Epithelial cell of esophagus (primary cell): ENCODE measurements at places on chromosomes 7 and 10.

- peak; percentile 66 for DNase-seq
These were observed 496.2 kb upstream of the SEMA3D start for GRCh38 chr7:85682833-85683620.

- no peak for DNase-seq
These were observed 415.5 kb upstream of the SORCS1 start for GRCh38 chr10:107579970-107580369.

DNA sequence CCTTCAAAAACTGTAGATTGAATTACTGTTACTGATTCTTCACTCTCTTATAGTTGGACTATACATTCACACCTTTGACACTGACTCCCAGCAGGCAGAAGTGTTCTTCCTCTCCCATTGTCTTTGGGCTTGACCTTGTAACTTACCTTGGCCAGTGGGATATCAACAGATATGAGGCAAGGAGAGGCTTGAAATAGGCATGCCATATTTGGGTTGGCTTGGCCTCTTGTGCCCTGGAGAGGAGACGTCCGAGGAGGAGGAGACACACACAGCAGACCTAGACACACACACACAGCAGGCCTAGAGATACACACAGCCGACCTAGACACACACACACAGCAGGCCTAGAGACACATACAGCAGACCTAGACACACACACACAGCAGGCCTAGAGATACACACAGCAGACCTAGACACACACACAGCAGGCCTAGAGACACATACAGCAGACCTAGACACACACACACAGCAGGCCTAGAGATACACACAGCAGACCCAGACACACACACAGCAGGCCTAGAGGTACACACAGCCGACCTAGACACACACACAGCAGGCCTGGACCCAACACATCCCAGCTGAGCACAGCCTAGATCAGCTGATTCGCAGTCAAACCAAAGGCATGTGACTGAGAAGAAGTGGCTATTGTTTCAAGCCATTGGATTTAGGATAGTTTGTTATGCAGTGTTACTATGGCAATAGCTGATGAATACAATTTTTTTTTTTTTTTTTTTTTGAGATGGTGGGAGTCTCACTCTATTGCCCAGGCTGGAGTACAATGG lies 12.5 kb upstream of the GNA12 start:
- DNase-seq, result no peak

DNA sequence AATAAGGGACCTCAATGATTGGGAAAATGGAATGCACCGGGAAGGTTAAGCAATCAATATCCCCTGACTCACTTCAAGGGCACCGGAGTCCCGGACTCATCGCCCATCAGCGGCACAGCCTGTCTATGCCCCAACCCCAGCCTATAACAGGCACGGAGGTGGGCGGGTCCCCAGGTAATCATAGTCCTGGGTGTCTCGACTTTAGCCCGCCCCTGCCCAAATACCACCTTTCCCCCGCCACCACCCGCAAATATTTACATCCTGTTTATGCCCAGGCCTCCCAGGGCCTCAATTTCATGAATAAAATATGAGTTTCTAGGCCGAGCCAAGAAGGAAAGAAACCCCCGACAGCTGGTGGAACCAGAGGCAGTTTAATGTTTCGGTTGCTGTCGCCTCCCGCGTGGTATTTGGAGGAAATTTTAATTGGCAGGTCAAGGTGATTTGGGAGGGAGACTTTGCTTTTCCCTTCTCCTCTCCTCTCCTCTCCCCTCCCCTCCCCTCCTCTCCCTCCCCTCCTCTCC lies 15.6 kb upstream of the RFC2 start:
- peak; percentile 82 for DNase-seq

DNA sequence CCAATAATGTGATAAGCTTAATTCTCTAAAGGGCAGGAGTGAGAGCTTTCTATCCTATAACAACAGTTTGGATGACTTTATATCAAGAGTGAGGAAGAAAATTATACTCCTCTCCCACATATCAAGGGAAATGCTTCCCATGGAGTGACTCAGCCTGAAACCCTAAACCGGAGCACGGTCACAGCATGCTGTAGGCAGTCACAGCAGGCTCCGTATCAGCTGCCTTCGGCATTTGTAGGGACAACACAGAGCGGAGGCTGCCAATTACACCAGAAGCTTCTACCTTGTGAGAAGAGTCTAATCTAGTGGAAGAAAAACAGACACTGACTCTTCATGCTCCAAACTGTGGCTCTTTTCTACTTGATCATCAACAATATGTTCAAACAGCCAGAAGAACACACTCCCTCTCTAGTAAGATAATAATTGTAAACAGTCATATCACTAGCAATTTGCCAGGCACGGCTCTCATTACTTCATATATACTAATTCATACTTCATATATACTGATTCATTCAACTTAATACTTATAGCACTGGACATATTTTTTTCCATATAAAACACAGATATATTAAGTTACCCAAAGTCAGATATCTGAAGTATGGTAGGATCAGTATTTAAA lies 65.9 kb downstream of the DGKB start:
- peak; percentile 83 for DNase-seq

DNA sequence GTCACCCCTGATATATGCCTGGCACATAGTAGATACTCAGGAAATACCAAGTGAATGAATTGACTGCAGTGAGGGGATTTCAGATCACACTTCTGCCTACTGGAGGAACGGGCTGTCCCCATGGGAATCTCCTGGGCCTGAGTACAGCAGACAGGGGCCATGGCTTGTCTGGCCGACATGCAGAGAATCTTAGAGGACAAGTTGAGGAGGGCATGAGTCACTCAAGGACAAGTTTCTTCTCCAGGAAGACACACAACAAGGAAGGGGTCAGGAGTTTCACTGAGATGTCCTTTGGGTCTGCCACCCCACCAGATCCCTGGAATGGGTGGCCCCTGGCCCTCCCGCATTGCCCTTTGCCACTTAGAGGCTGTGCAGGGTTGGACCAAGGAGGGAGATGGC lies 20.7 kb downstream of the PLPP4 start:
- DNase-seq, result no peak

- DNase-seq, result peak; percentile 33
These were observed 28.0 kb downstream of the GRK5 start for GRCh38 chr10:119235356-119235755.

DNA sequence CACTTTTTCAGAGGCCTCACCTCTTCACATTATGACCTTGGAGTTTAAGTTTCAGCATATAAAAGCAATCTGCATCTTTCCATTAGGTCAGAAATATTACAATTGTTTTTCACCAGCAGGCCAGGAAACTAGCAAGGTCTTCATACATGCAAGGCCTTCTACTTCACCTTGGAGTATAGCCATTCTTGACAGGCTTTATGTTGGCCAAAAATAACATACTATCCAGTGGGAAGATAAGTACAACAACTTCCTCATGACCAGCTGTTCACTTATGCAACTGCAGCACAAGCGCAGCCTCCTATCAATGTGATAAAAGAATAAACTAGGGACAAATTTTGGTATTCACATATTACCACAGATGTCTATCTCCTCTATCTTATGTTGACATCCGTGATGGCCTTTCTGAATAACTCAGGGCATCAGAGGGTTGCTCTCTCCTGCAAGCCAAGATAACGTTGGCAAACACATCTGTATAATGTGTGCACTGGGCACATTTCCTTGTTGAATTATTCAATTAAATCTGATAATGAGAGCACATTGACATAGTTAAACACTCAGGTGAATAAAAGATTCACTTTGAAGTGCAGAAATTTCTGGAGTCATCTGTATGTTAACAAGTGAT lies 239.8 kb downstream of the FZD1 start:
- DNase-seq, result no peak

DNA sequence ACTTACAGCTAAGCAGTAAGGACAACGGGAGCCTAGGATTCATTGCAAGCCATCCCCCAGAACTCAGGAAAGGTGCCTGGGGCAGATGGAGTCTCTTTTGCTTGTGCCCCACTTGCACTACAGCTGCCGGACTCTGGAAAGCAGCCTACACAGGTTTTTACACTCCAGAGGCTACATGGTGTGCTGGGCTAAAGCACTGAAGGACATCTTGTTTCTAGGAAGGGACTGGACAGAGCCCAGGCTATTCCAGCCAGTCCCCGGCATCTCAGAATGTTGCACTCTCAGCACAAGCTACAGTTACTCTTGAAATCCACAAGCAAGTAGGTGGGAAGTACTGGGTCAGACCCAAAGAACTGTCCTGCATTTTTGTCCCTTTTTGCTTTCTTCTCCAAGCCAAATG lies 333.1 kb downstream of the TNS3 start:
- DNase-seq, result no peak

DNA sequence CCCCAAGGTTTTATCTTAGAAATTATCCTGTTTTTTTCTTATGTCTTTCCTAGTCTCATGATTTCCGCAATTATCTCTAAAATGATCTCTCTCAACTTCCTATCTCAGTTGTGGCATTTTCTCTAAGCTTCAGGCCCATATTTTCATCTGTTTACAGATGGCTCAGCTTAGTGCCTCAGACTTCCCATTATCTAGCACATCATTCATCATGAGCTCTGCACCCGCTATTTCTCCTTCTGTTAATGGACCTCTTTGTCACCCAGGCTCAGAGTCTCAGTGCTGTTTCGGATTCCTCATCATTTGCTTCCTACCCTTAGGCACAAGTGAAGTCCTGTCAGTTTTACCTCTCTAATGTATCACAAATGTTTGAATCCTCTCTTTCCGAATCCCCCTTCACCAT lies 84.1 kb downstream of the BMPR1A start:
- no peak for DNase-seq

GRCh38 chr10:55491712-55492111 lies 690.7 kb upstream of the PCDH15 start:
- no peak for DNase-seq

- DNase-seq, result peak; percentile 75
These were observed 199.8 kb downstream of the JCAD start for GRCh38 chr10:29859521-29860130.

DNA sequence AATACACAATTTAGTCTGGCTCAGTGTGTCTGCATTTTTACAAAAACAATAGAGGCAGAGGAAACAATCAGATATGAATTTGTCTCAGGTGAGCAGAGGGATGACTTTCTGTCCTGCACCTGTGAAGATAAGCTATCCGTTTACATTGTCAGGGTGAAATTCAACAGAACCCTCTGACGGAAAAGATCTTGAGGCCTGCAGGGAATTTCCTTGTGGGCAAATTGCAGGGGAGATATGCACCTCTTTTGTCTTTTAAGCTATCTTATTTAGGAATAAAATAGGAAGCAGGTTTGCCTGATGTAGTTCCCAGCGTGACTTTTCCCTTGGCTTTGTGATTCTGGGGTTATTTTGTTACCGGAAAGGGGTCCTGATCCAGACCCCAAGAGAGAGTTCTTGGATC lies 325.1 kb downstream of the GALNT17 start:
- no peak for DNase-seq

DNA sequence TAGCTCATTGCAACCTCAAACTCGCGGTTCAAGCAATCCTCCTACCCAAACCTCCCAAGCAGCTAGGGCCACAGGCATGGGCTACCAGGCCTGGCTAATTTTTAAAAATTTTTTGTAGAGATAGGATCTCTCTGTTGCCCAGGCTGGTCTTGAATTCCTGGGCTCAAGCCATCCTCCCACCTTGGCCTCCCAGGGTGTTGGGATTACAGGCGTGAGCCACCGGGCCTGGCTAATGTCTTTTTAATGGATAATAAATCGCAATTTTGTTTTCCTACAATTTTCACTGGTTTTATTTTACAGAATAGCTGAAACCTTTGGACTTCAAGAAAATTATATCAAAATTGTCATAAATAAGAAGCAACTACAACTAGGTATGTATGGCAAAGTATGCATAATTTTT lies 10.9 kb downstream of the NUB1 start:
- no peak for DNase-seq

DNA sequence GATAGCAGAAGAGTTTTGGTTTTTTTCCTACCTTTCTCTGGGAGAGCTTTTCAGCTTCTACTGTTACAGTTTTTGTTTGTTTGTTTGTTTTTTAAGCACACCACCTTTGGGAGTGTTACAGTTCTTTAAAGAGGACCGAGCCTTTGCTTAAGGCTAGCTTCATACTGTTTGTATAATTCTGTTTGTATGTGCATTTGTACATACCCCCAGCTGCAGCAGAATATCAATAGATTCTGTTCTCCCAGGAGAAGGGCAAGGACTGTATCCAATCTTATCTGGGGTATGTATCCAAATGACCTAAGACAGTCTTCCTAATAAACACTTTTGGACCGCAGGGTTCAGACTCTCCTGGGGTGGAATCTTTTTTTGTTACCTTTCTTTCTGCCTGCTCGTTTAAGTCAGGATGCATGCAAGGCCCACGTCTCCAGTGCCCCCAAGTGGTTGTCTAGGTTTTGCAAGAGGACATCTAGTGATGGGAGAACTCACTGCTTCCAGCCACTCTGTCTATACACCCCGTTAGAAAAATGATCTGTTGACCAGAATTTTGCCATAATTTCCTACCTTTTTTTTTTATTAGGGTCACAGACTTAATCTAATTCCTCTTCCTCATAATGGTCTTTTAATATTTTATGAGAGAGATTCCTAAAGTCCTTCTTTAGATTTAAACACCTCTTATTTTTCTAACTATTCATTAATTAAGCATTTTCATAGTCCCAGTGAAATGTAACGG lies 23.9 kb downstream of the NRF1 start:
- peak; percentile 81 for DNase-seq

GRCh38 chr10:29886299-29886698 lies 173.1 kb downstream of the JCAD start:
- DNase-seq, result no peak

- no peak for DNase-seq
These were observed 13.1 kb downstream of the TECPR1 start for GRCh38 chr7:98238976-98239375.

DNA sequence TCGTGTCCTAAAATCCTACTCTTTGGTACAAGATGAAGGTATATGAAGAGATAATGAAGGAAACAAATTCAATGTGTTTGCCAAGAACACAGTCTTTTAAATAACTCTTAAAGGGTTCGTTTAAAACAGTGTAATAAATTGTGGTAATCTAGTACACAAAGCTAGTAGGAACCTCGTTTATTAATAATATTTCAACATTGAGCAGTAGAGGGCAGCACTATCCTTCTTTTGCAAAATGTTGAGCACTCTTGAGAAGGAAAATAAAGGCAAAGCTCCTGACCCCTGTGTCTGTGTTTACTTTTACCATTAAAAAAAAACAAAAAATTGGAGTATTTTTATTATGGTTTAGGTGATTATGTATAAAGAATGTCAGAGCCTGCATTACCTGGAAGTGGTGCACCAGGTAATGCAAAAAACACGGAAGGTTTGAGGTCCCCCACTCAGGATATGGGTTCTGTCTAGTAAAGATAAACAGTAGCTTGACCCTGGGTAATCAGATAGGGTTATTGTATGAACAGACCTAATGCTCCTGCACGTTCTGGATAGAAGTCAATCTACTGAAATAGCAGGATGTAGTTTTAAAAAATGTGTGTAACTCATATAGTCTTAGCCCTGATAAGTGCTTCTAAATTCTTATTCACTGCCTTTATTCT lies 5.7 kb upstream of the GOT1 start:
- DNase-seq, result peak; percentile 61

GRCh38 chr7:47846138-47846836 lies 102.0 kb downstream of the PKD1L1 start:
- peak; percentile 79 for DNase-seq

GRCh38 chr10:105706281-105707026 lies 1065.4 kb downstream of the SORCS3 start:
- no peak for DNase-seq

- peak; percentile 76 for DNase-seq
These were observed 903 bp upstream of the NT5C2 start for GRCh38 chr10:103193820-103194529.
